GM18507 (cell line): ENCODE measurements at places on chromosomes 7 and 10.

DNA sequence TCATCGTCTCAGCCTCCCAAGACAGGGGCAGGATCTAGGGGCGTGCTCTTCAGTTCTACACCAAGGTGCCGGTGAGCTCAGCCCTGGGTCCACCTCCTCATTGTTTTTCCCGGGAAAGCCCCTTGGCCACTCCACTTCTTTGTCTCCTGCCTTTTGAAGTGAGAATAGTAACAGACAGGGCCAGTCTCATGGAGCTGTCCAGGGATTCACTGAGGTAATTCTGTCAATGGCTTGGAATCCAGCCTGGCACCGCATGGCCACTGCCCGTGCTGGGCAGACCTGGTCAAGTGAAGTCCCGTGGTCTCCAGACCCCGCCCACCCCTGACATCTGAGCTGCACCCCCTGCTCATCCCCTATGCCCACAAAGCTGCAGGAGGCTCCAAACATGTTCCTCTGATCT is 138.9 kb downstream of the TNS3 start:
- DNase-seq = no peak

DNA sequence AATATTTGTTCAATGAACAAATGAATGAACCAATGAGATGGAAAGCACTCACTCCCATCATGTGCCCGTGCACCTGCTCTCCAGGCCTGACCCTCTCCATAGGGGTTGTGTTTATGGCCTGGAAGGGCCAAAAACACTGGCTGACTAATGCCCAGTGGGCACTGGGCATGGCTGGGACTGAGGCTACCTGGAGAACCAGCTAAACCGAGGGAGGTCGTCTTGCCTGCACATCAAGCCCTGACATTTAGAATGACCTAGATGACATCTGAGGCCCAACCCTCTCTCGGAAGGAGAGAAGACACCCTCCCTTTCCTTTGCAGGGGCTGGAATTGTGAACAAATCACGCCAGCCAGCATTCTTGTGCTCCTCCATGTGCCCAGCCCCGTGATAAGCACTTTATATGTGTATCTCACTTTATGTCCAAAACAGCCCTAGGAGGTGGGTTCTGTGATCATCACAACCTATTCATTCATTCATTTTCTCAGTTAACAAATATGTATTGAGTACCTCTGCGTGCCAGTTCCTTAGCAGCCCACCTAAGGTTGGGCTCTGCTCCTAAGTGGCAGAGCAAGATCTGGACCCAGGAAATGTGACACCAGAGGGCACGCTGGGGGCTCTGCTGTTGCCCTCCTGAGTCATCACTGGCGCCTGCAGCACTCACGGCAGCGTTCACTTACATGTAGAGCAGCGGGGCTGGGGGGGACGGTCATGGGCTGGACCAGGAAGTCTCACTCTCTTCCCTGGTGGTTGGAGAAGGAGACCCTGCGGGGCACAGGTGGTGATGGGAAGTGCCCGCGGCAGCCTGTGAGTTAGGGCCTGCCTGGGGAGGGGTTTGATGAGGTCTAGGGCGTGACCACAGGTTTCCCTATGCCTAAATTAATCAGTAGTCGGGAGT is 52.0 kb downstream of the TSPAN15 start:
- DNase-seq = no peak

- no peak for DNase-seq
These were observed 40.0 kb upstream of the FOXL3 start for GRCh38 chr7:249989-250388.

- DNase-seq = no peak
These were observed 140.5 kb upstream of the BTBD16 start for GRCh38 chr10:122130474-122131110.

DNA sequence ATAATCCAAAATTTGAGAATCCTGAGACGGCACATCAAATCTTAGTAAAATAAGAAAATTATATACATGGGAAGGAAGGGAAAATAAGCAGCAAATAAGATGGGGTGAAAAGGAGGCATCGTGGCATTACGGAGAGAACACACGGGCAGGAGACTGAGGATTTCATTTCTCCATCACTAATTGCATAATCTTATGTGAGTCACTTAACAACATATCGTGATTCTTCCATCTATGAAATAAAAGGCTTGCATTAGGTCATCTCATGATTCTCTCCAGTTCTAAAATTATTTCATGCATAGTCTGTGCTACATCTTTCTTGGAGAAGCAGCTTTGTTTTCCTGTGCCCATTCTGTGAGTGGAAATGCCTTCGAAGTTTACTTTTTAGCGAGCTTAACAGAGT is 288.7 kb downstream of the LRMDA start:
- no peak for DNase-seq

GRCh38 chr7:43362652-43363034 is 220.3 kb upstream of the STK17A start:
- no peak for DNase-seq

- no peak for DNase-seq
These were observed 4.2 kb downstream of the TMEM60 start for GRCh38 chr7:77794000-77794399.

DNA sequence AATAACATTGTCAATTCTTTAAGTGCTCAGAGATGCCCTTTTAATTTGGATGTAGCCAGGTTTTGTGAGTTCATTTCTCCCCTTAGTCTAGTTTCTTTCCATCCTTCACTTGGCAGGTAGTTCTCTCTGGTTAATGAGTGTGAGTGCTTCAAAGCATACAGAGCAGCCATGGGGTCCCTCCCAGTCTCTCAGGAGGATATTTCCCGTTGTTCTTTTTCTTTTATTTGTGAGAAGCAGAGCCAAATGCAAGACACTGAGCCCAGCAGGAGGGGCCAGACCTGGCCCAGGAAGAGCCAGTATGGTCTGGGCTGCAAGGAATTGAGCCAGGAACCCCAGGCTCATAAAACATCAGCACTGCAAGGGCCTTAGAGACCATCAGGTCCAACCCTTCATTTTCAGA is 52.4 kb downstream of the PLCE1 start:
- no peak for DNase-seq

- no peak for DNase-seq
These were observed 729 bp downstream of the HOGA1 start for GRCh38 chr10:97584798-97585438.

DNA sequence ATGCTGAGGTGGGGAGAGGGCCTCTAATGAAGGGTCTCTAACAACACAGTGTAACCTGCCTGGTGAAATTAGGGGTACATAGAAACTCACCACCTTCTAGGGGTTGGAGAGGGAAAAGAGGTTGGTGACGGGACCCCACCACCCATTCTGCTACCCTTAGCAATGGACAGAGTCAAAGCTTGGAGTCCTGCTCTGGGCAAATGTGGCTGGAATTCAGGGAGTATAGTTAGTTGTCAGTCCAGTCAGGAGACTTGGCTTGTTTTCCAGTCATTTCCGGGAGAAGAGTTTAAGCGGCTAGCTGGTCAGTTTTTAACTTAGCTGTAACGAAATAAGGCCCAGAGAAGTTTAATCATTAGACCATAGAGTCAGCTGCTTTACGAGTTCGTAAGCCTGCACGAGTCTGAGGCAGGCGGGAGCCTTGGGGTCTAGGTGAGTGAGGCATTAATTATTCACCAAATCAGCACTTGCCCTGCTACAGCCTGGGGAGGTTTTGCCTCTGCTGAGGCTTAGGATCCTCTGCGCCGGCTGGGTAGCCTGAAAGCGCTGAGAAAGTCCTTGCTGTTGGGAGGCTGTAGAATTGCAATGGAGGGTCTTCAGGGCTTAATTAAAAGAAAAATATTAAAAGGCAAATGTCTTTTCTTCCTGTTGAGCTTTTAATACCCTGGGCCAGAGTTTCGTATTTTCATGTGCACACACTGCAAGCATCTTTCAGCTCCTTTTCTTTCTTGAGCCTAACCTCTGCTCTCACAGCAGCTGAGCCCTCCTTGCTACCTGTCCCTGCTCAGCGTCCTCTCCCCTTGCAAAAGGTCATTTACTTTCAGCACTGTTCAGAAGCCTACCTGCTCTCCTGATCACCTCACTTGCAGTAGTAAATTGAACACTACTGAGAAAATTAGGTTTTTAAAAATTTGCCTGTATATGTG is 1.5 kb upstream of the LAMB1 start:
- DNase-seq = no peak

GRCh38 chr10:18737236-18737635 is 78.0 kb downstream of the ARL5B start:
- DNase-seq = no peak

DNA sequence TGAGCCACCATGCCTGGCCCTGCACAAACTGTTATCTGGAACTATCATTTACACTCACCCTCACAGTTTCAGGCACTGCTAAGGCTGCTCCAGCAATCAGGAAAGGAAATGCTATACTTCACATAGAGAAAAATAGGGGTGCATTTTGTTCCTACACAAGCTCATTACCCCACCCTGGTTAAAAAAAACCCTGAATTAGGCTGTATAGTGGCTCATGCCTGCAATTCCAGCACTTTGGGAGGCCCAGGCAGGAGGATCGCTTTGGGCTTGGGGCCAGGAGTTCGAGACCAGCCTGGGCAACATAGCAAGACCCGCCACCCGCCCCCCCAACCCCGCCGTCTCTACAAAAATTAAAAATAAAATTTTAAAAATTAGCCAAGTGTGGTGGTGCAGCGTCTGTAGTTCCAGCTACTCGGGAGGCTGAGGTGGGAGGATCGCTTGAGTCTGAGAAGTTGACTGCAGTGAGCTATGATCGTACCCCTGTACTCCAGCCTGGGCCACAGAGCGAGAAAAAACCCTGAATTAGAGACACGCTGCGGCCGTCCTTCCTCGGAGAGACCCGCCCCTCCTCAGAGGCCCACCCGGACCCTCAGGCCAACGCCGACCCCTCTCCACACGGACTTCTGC is 539 bp downstream of the PTCD1 start:
- DNase-seq = no peak

- DNase-seq = no peak
These were observed 34.9 kb downstream of the TAX1BP1 start for GRCh38 chr7:27774717-27775328.

DNA sequence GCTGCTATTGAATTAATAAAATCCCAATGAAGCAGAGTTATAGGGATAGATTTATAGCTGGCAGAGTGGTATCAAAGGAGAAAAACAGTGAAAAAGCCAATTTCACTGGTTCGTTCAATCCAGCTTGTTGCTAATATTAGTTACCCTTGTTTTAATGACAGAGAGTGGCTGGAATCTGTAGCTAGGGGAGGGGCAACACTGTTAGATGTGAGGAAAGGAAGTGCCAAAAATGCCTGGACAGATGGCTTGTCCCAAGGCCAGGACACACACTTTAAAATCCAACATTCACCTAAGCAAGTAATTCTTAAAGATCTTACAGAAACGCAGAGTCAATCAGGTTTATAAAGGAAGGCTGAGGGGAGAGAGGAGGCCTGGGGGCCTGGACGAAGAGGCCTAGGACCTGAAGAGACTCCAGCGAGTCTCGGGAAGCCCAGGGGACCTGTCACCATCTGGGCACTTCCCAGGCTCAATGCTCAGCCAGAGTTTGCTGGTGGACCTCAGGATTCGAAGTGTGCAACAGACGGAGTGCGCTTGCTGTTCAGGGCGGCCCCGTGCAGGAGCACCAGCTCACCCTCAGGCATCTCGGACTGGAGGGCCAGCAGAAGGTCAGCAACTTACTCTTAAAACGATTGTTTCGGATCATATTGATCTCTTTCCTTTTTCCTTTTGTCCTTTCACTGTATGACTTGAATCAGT is 36.7 kb downstream of the TMEM248 start:
- no peak for DNase-seq

DNA sequence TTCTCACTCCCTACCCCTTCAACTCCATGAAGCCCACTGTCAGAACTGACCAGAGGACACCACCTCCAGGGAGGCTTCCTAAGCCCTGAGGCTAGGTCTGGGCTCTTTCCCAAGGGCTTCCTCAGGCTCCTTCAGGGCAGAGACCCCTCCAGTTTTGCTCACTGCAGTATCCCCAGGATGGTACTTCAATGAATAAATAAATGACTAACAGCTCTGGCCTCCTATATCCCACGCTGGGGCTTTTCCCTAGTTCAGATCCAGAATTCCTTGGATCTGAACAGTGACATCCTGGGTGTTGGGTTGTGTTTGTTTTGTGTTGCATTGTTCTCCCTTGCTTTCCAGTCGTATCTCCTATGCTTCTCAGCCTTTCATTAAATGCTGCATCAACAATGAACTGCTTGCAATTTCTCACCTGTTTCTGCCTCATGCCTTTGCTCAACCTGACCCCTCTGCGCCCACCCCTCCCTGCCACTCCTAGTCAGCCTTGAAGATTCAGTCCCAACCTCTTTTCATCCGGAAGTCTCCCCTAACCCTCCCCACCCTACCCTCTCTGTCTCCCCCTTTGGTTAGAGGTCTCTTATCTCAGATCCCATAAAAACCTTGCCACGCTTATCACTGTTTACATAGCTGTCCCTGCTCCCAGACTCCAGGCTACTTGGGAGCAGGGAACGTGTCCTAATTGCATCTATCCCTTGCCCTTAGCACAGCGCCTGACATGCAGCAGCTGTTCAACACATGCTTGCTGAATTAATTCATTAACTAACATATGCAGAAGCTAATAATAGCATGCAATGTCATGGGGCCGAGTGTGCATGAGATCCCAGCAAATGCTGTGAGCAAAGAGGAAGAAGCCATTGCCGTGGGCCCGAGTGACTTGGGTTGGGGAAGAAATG is 41.7 kb downstream of the PPP1R3C start:
- DNase-seq = no peak

DNA sequence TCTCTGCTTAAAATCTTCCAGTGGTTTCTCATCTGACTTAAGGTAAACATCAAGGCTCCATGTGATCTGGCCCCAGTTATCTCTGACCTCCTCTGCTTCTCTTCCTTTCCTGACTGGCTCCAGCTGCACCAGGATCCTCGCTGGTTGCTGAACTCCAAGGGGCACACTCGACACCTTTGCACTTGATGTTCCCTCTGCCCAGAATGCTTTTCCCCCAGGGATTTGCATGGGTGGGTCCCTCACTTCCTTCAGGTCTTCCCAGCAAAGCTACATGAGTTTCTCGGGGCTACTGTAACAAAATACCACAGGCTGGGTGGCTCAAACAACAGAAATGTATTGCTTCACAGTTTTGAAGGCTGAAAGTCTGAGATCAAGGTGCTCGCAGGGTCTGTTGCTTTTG is 166.0 kb upstream of the CDCA7L start:
- no peak for DNase-seq

- no peak for DNase-seq
These were observed 48.8 kb upstream of the PSAP start for GRCh38 chr10:71899665-71900412.

DNA sequence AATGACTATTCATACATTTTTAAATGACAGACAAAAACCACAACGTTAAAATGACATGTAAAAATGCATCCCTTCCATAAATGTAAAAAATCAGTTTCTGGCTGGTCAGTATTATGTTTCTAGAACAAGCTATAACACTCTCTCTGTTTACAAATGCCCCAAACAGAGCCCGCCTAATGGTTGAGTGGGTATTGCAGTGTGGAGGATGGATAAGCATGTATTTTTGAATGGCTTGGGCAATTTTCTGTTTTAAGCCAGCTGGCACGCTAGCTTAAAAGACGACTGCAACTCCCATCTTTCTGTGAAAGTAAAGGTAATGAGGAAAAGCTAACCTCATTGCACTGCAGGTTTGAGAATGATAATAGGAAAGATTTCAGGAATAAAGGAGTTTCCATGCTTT is 430.7 kb downstream of the PARD3 start:
- no peak for DNase-seq

GRCh38 chr10:31757831-31758230 is 170.8 kb downstream of the ARHGAP12 start:
- no peak for DNase-seq

- no peak for DNase-seq
These were observed 73.6 kb downstream of the MAD1L1 start for GRCh38 chr7:2159176-2159520.

GRCh38 chr7:144454-144826 is 47.9 kb upstream of the FAM20C start:
- no peak for DNase-seq
